ENCODE measurements at places on chromosomes 2 and 18.

DNA sequence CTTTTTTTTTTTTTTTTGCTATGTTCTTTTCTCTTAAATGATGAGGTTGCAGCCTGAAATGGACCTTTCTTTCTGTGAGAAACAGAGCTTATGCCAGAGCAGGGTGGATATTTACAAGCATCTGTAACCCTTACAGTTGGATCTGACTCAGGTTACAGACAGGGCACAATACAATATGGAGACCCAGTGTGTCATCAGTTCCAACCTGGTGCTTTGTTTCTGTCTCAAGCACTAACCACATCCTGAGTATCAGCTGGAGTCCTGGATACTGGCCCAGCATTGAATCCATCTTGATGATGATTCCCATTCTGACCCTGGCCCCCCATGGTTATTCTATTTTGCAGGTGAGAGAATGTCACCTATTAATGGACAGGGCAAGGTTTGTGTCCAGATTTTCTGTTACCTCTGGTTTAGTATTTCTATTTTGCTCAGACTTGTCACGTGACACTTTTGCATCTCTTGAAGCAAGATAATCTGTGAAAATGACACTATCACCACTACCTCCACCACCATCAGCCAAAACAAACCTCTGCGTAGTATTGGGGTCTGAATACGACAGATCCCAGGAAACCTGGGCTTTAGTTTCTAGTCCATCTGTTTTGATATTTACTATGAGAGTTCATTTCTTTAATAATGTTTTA lies 174.0 kb downstream of the CCDC85A start:
- DNase-seq, result no peak

- no peak for DNase-seq
Measured at GRCh38 chr2:179021258-179021657, 28.7 kb downstream of the CCDC141 start.

- DNase-seq, result no peak
Measured at GRCh38 chr2:32847734-32848133, 99.0 kb upstream of the LTBP1 start.

- no peak for DNase-seq
Measured at GRCh38 chr2:149488706-149489440, 98.7 kb downstream of the MMADHC start.

- DNase-seq, result no peak
Measured at GRCh38 chr2:224630659-224631550, 45.7 kb upstream of the CUL3 start.

- DNase-seq, result peak; percentile 72
Measured at GRCh38 chr2:113886479-113887008, 3.3 kb upstream of the ACTR3 start.

DNA sequence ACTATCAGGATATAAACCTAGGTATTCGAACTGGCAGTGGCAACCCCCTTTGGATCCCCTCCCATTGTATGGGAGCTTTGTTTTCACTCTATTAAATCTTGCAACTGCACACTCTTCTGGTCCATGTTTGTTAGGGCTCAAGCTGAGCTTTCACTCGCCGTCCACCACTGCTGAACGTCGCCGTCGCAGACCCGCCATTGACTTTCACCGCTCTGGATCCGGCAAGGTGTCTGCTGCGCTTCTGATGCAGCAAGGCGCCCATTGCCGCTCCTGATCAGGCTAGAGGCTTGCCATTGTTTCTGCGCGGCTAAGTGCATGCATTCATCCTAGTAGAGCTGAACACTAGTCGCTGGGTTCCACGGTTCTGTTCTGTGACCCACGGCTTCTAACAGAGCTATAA lies 69.1 kb downstream of the LCLAT1 start:
- no peak for DNase-seq

DNA sequence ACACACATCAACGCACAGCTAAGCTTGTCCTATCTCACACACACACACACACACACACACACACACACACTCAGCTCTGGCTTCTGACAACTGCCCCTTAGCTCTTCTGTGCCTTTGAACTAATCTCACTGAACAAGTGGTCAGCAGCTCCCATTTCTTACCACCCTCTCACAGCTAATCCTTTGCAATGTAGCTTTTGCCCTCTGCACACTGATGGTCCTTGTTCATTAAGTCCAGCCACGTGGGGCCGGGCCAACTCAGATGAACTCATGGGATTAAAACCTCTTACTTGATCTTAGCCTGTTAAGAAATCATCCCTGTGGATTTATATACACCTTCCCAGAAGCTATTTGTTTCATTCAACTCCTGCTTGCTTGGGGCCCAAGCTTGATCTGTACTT lies 36.6 kb downstream of the DPYSL5 start:
- no peak for DNase-seq

DNA sequence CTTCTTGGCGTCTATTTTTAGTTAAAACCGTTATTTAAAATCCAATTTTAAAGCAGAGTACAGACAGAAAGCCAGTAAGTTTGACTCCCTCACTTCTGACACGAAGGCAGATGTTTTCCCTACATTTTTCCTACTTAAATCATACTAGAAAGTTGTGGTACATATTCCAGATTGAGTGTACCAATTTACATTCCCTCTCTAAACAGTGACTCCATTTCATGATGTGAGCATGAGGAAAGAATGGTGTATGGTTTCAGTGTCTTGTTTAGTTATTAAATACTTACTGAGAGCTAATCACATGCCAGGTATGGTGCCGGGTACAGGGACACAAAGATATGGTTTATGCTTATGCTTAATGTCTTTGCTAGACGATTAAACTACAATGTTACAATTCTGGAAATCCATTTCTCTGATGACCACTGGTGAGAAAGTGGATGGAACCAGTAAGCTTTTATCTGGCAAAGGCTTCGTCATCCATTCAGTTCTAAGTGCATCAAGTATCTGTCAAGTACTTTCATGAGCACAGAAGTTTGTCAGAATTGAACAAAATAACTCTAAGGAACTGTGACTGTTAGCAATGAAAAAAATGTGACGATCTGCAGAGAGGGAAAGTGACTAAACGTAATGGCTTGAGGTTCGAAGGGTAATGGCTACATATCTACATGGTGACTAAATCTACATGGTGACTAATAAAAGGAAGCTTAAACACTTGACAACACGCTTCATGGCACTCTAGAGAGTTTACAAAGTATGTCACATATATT lies 25.7 kb downstream of the MAP4K3 start:
- DNase-seq, result peak; percentile 35

GRCh38 chr2:64262071-64262470 lies 117.9 kb upstream of the PELI1 start:
- DNase-seq, result no peak

DNA sequence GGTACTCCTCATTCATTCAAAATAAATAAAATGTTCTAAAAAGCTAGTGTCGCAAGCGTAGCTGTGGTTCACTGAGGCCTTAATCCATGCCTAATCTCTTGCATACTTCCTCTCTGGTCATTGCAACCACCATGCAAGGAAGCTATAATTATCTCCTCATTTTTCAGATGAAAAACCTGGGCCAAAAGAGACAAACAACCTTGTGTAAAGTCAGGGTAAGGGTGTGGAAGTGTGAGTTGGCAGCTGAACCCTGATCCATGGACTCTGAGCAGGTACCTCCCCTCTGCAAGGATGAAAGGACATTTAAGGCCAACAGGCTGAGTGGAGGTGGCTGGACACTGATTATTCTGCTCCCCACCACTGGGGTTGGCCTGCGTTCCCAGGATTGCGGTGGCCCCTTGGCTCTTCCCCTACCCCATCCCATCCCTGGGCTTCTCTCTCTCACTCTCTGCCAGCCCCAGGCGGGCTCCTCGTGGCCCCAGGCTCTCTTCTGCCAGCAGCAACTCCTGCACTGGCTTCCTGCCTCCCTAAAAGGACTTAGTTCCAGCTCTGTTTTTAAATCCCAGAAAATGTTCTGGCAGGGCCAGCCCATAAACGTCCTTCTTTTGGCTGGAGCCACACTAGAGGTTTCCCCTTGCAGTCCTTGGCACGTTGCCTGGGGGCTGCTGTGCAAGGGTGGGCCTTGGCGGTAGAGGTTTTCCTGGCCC lies 72.0 kb upstream of the AFF3 start:
- no peak for DNase-seq

DNA sequence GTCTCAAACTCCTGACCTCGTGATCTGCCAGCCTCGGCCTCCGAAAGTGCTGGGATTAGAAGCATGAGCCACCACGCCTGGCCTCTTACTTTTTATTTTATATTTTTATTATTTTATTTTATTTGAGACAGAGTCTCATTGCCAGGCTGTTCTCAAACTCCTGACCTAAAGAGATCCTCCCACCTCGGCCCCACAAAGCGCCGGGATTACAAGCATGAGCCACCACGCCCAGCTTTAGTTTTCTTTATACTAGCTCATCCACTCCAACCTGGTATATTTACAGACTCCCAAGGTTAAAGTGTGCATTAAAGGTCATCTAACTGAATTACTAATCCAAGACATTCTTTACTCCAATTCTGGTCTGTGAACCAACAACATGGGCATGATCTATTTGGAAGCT lies 26.8 kb downstream of the ATAD2B start:
- no peak for DNase-seq

DNA sequence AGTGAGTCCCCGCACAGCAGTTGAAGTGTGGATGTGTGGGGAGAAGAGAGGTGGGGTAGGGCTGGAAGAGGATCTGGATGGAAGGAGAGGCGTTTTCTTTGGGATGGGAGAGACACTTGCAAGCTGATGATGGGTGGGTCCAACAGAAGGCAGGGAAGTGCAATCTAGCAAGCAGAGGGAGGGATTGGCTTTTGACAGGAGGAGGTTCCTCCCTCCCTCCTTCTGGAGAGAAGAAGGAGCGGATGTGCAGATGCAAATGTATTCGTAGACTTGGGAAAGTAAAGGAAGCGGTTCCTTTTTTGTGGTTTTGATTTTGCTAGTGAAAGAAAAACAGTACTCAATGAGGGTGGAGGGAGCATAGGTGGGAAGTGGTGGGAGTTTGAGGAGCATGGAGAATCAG lies 48.9 kb downstream of the LAMA3 start:
- DNase-seq, result no peak

DNA sequence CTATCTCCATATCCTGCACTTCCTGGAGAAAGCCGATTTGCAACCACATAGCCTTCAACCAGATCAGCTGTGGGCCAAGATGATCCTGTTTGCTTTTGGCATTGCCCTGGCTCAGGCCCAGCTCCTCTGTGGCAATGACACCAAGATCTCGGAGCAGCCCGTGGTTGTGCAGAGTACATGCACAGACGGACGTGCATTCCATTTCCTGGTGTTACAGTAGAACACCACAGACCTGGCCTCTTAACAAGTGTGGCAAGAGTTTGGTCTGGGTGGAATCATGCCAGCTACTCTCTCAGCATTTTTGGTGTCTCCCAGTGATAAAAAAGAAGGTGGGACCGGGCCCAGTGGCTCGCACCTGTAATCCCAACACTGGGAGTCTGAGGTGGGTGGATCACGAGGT lies 20.0 kb downstream of the MALT1 start:
- no peak for DNase-seq

GRCh38 chr2:73937103-73937885 lies 10.6 kb downstream of the DGUOK start:
- DNase-seq, result no peak

DNA sequence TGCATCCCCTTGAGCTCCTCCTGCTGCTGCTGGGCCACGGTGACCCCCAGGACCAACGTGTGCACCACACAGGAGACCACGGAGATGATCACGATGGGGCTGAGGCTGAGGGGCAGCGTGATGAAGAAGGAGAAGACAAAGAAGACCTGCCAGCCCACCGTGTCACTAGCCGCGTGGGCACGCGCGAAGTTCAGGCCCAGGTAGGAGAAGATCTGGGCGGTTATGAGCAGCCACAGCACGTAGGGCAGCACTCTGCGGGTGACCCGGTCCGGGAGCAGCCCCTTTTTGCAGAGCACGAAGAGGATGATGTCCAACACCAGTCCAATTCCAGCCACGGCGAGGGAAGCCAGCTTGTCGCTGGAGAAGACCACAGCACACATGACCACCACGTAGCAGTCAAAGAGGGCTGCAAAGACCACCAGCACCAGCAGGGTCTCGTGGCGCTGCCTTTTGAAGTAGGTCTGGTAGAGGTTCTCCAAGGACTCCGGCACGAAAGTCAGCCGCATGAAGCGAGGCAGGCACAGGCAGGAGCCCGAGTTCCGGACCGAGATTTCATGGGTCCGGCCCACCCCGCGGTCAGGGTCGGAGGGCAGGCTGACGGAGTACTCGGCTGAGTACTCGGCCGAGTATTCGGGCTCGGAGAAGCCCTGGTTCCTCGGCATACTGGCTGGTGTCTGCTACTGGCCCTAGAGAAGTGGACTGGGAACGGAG lies 1.6 kb downstream of the ADCY3 start:
- DNase-seq, result no peak

DNA sequence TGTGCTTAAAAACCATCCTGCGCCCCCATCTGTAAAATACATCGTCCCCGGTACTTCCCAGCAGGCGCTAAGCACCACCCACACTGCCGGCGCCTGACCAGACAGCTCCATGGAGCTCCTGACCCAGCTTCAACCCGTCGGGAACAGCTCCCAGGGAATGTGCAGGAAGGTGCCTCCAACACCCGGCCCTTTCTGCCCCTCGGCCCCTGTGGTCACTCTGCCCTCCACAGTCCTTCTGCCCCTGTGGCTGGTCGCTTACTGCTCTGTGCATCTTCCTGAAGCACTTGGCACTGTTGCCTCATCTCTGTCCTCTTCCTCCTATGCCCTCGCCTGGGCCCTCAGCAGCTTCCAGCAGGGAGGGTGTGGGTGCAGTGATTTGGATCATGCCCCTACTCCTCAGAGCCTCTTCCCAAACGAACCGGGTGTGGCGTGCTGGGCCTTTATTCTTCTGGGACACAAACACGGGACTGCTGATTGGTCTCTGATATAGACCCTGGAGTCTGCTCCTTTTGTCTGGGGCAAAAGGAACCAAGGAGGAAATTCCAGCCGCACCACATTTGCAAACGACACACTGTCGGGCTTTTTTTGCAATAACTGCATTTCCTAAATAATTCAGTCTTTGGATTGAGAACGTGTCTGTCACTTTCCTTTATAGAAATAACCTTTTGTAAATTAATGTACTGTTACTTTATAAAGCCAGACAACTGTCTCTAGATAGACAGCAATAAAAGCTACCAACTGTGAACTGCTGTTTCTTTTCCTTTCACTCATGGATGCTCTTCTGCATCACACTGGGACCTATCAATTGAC lies 65.9 kb downstream of the ADI1 start:
- DNase-seq, result no peak

- DNase-seq, result no peak
Measured at GRCh38 chr2:111252436-111252835, 131.7 kb downstream of the BCL2L11 start.

- DNase-seq, result peak; percentile 73
Measured at GRCh38 chr2:15636972-15637785, 45.5 kb downstream of the DDX1 start.

DNA sequence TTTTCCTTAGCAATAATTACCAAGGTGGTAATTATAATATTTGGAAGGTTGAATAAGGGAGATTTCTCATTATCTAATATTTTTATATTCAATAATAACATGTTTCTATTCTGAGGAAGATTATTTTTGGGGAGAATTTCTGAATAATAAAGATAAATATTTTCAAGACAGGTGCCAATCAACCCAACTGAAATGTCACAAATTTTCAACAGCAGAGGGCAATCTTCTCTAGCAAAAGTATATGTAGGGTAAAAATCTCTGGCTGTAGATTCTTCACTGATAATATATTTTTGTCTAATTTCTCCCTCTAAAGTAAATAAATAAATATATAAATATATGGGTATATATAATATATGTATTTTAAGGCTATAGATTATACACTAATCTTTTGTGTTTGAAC lies 1187.2 kb upstream of the CRIM1 start:
- no peak for DNase-seq
